ENCODE measurements at places on chromosomes 7 and 10. TPM values are rescaled to one million over a fixed set of nuclear protein-coding genes. Genes with fewer than 3 reads are reported as not detected.

The LRRN3 gene
- 5.1 TPM for polyA plus RNA-seq

The PRKAR1B gene
- polyA plus RNA-seq: 16.2 TPM

The BUB3 gene
- polyA plus RNA-seq: 54.0 TPM

The RARRES2 gene
- 198 TPM for polyA plus RNA-seq

The GATA3 gene
- 1.4 TPM for polyA plus RNA-seq

The CNPY1 gene
- polyA plus RNA-seq: not detected

The SPDYE11 gene
- not detected for polyA plus RNA-seq

The SCART1 gene
- not detected for polyA plus RNA-seq

The TRPV5 gene
- not detected for polyA plus RNA-seq

The AGAP9 gene
- polyA plus RNA-seq: 13.3 TPM

The STEAP2 gene
- polyA plus RNA-seq: 18.2 TPM

The FAM25G gene
- polyA plus RNA-seq: not detected

The HPS1 gene
- polyA plus RNA-seq: 52.7 TPM

The EBF3 gene
- polyA plus RNA-seq: 0.15 TPM

The ANLN gene
- polyA plus RNA-seq: 3.3 TPM

The ZNF488 gene
- 3.8 TPM for polyA plus RNA-seq

The MYOZ1 gene
- 6.6 TPM for polyA plus RNA-seq

The UCN3 gene
- polyA plus RNA-seq: not detected

The CRYGN gene
- polyA plus RNA-seq: 1.4 TPM

The CELF2 gene
- 10.9 TPM for polyA plus RNA-seq

The CTAGE15 gene
- polyA plus RNA-seq: not detected

The ITPRID1 gene
- not detected for polyA plus RNA-seq

The SLC35G1 gene
- polyA plus RNA-seq: 0.82 TPM

The ZNF117 gene
- polyA plus RNA-seq: 0.50 TPM

The SORCS1 gene
- not detected for polyA plus RNA-seq

The HKDC1 gene
- not detected for polyA plus RNA-seq

The MYL10 gene
- not detected for polyA plus RNA-seq

The SAP25 gene
- 0.75 TPM for polyA plus RNA-seq

The TMEM139 gene
- 0.10 TPM for polyA plus RNA-seq

The MARVELD1 gene
- polyA plus RNA-seq: 85.8 TPM

The PAPOLB gene
- not detected for polyA plus RNA-seq

The MMD2 gene
- not detected for polyA plus RNA-seq

The ZNF727 gene
- polyA plus RNA-seq: not detected

The DYNC1I1 gene
- 7.4 TPM for polyA plus RNA-seq

The ACSM6 gene
- polyA plus RNA-seq: not detected

The CLDN3 gene
- polyA plus RNA-seq: 17.4 TPM

The PGAM2 gene
- polyA plus RNA-seq: 9.5 TPM
